ENCODE measurements at places on chromosomes 11 and 22.

DNA sequence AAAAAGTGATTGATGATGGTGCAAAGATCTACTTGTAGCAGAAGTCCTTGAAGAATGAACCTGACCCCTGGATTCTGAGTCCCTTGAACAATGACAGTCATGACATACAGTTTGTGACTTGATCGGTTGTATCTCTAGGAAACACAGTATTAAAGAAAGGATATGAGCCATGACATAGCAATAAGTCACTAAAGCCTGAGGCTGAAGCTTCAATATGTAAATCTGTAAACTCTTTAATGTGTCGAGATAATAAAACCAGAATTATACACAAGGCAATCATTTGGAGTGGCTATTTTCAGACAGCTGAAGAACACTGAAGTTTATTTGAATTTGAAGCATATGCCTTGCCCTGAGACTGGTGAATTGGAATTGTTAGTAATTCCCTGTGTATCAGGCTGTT lies 911.5 kb upstream of the RAG2 start:
- DNase-seq, result no peak

DNA sequence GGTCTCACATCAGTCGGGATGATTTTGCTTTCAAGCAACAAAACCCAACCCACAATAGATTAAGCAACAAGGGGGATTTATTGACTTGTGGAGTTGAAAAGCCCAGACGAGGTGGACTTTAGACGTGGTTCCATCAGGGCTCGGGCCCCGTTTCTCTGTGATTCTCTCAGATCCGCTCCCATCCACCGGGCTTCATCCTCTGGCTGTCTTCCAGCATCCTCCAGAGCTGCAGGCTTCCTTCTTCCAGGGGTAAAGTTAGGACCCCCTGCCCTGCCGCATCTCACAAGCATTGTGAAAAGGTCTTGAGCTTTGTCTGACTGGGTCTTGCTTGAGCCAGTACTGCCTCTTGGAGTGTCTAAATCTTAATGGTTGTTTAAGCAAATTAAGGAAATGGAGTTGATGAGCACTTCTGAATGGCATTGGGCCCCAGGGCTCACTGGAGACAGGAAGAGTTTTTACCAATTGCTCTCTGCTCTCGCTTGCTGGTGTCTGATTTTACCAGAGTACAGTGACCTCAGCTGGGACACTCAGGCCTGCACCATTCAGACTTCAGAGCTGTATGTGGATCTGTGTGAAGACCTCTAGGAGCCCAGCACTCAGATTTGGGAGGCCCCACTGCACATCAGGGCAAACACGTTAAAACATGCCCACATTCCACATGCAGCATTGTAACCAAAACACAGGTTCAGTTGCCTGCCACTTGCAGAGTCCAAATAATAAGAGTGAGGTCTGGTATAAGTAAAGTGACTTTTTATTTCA lies 13.5 kb upstream of the FTH1 start:
- DNase-seq, result peak; percentile 81

GRCh38 chr11:119426142-119426541 lies 3.2 kb upstream of the THY1 start:
- DNase-seq, result no peak

- no peak for DNase-seq
Measured at GRCh38 chr11:70546191-70546940, 148.0 kb downstream of the CTTN start.

- no peak for DNase-seq
Measured at GRCh38 chr11:11807811-11808782, 33.7 kb upstream of the USP47 start.

GRCh38 chr11:88629496-88629895 lies 292.0 kb upstream of the CTSC start:
- no peak for DNase-seq

DNA sequence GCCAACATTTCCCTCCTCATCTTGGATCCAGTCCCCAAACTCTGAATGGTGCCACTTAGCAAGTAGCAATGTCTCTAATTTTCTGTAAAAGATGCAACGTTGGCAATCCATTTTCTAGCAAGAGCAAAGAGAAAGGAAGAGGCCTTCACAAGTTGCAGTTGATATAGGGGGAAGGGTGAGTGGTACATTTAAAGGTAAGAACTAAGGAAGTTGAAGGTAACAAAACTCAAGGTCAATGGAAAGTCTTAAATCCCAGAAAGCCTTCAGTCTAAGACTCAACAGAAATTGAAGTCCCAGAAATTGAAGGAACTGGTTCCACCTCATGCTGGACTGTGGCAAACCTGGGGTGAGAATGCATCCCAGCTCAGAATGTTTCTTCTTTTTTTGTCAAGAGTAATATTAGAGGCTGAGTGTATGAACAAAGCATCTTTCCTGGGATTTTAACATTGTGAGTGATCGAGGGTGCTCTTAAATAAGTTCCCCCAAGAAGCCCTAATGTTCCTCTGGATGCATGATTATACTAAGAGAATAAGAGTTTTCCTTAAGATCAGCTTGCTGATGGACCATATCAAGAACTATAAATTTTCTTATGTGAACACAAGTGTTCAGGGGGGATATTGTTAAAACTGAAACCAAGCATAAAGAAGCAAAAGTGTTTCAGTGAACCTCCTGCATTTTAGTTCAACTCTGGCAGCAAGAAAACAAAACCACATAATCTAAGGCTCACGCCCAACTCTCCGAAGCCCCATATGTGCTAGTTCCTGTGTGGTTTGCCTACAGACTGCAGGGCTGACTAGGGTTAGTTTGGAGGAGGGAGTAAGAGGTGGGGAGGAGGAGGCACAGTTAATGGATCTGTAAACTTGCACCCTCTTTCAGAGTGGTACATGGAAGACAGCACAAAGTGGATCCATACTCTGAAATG lies at the start of gene GRAP2:
TSS of gene GRAP2 (plus strand) at position 779 of the 922 bp plus-strand sequence. CDS start 46,023 bp downstream, outside the sequence.
- no peak for DNase-seq

- DNase-seq, result no peak
Measured at GRCh38 chr11:84685976-84686375, 941.2 kb downstream of the DLG2 start.

GRCh38 chr11:82754410-82754809 lies 20.7 kb upstream of the FAM181B start:
- no peak for DNase-seq

GRCh38 chr11:111450480-111451320 lies 61.5 kb downstream of the BTG4 start:
- DNase-seq, result no peak

GRCh38 chr22:47139013-47139789 lies 376.8 kb downstream of the TBC1D22A start:
- DNase-seq, result no peak

DNA sequence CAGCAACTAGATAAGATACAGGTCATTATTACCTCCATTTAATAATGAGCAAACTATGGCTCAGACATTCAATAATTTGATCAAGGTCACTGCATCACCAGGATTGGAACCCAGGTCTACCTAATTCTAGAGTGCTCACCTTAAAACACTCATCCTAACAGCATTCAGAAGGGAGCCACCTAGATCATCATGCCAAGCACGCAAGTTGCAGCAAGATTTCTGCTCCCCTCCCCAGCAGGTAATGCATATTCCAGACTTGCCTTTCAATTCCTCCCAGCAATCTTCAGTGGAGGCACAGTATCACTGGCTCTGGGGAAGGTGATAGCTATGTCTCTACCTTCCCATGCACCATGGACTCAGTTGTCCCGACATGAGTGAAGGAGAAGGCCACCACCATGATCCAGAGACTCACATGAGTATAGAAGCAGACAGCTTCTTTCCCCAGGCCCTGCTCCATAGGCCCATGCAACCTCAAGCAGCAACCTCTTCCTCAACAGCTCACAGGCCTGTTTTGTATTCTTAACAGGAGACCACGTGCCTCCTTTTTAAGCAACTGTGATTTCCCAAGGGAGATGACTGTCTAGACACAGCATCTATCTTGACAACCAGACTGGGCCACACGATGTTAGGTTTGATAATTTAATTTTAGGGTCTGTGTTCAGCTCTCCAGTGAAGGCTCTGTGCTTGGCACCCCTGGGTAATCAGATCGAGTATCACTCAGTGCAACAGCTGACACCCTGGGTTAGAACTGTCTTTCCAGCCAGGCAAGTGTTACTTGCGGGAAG lies 36.4 kb downstream of the RAB30 start:
- DNase-seq, result no peak

- no peak for DNase-seq
Measured at GRCh38 chr11:90737444-90738050, 514.7 kb upstream of the CHORDC1 start.

DNA sequence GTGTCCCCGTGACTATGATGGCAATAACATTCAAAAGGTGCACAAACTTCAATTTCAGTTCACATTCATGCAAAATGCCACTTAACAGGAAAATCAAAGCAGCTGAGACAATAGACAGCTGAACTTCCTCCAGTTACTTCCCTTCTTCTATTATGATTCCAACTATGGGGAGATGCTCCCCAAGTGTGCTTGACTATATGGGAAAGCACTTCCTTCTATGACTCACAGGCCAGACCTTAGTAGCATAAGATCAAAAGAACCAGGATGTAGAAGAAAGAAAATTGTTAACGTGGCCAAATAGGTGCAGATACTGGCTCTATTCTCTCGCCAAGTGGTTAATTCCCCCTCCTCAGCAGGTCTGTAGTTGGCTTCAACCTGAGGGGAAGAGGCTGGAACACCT lies 7.8 kb upstream of the FAT3 start:
- no peak for DNase-seq

- no peak for DNase-seq
Measured at GRCh38 chr11:107446822-107447431, 10.7 kb downstream of the CWF19L2 start.

DNA sequence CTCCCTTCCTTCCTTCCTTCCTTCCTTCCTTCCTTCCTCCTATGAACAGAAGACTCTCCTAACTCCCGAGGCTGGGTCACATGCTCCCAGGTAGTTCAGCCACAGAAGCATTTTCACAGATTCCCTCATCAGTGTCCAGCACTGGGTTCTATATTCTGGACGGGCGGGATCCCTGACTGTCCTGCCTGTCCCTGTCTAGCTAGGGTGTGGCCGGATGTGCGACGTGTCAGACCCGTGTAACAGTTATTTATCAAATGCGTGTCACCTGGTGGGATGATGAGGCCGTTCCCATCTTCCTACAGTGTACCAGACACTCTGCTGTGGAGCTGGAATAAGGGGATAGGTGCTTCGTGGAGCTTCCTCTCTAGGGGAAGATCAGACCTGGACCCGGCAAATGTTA lies 901.0 kb downstream of the BRD1 start:
- peak; percentile 43 for DNase-seq
